ENCODE measurements at places on chromosomes 16 and 17.
A peak's percentile ranks its signal among the peaks of the same experiment; 100 is the strongest.

DNA sequence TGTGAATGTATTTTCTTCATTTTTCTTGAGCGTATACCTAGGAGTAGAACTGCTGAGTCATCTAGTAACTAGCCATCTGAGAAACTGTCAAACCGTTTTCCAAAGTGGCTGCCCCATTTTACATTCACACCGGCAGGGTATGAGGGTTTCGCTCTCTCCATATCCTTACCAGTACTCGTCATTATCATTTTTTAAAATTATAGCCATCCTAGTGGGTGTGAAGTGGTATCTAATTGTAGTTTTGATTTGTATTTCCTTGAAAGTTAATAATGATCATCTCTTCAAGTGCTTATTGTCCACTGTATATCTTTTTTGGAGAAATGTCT lies 6.0 kb downstream of the RNF157 start:
- no peak for DNase-seq

GRCh38 chr17:2151358-2152033 lies 96.6 kb downstream of the HIC1 start:
- no peak for DNase-seq

- no peak for DNase-seq
Measured at GRCh38 chr17:41211845-41212466, 14.5 kb upstream of the KRTAP9-2 start.

DNA sequence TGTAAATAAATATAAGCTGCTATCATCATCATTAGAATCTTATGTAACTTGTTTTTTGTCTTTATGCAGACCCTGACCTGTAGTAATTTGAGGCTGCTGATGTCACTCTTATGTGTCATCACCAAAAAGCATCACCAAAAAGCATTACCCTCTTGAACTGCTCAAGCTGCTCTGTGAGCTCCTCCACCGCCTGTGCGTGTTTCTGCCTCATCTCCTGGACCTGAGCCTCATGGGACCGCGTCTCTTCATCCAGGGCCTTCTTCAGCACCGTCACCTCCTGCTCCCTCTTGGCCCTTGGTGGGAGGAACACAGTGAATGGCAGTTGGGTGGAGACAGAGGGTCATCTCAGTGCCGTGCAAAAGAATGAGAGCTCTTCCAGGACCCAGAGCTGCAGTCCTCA lies 82.4 kb downstream of the NDE1 start:
- no peak for DNase-seq

DNA sequence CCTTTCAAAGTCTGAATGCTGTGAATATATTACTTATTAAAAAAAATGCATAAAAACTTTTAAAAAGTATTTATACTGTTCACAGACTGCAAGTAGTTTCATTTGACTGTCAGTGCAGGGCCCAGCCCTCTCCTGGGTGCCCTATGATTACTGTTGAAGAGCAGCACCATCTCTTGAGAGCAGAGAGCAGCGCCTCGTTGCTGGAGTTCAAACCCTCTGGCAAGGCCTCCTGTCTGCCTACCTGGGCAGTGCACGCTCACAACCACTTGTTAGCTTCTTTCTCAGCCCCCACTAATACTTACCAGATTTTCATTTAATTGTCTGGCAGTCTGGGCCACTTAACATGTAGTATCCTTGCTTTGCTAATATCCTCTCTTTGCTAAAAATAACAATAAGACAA lies 233.4 kb downstream of the PHKB start:
- DNase-seq = no peak

DNA sequence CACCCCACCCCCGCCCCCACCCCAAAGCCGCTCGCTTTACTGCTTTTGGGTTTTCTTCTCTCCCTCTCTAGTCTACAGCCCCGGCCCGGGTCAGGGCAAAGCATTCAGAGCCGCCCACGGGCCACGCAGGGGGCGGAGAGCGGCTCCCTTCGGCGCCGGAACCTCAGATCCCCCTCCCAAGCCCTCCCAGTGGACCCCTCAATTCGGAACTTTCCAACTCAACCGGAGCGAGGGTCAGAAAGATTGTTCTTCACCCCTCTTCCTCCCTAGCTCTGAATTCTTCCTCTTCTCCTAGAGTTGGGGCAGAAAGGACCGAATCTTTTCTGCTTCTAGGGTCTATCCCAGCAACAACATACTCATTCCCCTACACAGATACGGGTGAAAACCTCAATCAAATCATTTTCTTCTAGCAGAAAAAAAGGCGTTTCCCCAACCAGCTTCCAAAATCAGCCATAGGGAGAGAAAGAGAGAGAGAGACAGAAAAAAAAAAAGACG lies 1.0 kb downstream of the HOXB2 start:
- peak; percentile 49 for DNase-seq

DNA sequence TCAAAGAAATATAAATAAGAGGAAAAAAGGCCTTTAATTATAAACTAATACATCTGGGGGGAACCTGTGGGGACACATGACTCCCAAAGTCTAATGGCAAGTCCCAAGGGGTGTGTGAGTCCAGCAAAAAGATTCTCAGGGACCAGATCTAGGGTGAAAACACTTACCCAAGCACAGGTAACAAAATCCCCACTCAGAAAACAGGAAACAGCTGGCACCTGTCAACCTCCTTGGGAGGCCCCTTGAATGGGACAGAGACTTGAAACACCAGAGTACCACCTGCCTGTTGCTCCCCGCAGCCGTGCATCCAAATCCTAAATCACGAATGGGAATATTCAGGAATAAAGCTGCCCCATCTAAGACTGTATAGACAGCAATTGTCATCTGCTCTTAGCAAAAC lies 461.2 kb upstream of the CDH5 start:
- no peak for DNase-seq

GRCh38 chr16:7938175-7938574 lies 605.5 kb downstream of the RBFOX1 start:
- no peak for DNase-seq

GRCh38 chr17:44207743-44208142 lies 8.1 kb upstream of the ATXN7L3 start:
- DNase-seq = no peak

GRCh38 chr17:34252444-34253138 lies 2.5 kb upstream of the CCL2 start:
- DNase-seq = no peak

GRCh38 chr16:29849505-29849904 lies 13.5 kb downstream of the CDIPT start:
- DNase-seq = no peak

GRCh38 chr17:73132085-73132492 lies 32.7 kb upstream of the SSTR2 start:
- DNase-seq = no peak

DNA sequence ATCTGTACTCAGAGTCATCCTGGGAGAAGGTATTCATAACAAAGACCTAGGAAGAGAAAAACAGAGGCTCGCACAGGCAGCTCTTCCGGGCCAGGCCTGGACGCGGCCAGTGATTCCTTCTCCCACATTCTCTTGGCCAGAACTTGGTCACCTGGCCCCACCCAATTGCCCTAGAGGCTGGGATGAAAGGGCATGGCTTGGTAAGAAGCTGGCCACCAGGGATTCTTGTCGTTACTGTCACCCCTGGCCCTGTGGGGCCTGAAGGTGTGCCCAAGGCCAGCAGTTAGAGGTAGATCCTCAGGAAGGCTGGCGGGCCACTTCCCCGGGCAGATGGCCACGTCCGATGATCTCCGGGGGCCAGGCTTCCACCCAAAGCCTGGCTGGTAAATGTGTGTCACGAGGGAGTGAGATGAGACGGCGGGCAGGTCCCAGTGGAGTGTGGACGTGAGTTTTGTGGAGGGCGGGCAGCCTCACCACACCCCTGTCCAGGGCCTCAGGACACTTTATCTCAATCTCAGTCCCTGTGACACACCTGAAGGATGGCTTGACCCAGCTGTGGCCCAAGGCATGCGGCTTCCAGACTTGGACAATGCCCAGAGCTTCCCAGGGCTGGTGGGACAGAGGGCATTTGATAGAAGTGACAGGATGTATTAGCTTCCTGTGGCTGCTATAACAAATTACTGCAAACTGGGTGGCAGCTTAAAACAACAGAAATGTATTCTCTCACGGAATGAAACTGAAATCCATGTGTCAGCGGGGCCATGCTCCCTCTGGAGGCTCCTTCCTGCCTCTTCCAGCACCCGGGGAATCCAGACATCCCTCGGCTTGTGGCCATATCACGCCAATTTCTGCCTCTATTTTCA lies 66.3 kb upstream of the GSE1 start:
- no peak for DNase-seq

- no peak for DNase-seq
Measured at GRCh38 chr17:80443916-80444643, 29.1 kb downstream of the ENDOV start.

DNA sequence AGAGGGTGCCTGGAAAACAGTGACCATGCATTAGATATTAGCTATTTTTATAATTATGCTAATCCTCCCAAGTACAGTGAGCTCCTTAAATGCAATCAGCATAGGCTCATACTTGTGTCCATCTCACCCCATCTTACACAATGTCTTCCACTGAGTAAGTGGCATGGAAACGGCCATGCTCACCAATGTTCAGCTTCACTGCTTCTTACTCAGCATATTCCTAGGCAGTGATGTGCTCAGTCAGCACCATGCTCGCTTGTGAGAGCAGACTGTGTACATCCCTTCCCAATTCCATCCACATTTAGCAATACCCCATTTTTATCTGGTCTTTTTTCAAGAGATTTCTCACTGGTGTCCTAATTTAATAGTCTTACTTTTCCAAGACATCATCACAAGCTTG lies 454.8 kb upstream of the SOX9 start:
- DNase-seq = no peak

DNA sequence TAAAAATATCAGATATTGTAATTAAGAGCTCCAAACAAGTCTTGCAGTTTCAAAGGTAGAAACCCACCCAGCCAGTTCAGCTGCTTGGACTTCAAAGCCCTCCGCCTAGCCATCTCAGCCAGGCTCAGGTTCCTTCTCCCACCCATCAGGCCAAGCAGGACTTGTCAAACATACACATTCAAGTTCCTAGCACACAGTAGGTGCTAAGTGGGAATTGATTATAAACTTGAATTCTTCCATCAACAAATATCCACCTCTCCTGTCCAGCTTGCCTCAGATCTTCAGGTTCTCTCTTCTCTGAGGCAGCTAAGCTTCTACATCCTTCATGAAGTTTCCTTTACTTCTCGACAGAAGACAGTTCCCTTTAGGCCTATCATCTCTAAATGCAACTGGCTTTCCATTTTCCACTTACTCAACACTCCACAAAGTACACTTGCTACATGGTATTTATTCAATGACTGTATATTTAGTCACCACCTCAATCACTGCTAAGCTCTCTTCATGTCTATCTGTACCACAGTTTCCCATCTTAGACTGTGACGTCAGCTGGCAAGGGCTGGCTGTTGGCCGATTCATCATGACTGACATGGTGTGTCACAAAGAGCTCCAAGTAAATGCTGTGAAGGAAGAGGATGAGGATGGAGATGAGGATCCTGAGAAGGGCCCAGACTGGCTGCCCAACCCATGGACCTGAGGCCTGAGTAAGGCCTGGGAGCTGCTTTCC lies 13.3 kb upstream of the COG7 start:
- no peak for DNase-seq

DNA sequence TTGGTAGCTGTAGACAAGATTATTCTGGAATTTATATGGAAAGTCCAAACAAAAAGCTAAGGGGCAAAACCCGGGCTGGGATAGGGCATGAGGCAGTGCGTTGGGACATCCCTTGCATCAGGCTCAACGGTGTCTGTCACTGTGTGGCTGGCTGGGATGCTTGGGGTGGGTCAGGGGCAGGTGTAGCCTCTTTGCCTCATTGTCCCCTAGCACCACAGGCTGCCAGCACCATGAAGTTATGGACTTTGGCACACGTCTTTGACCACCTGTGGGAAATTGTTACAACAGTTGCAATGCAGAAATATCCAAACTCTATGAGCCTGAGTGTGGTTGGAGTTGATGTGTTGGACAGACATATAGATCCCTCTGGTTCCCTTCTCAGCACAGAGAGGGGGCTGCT lies 32.8 kb upstream of the MARCHF10 start:
- no peak for DNase-seq

- no peak for DNase-seq
Measured at GRCh38 chr17:59683283-59683682, 23.9 kb downstream of the PTRH2 start.

DNA sequence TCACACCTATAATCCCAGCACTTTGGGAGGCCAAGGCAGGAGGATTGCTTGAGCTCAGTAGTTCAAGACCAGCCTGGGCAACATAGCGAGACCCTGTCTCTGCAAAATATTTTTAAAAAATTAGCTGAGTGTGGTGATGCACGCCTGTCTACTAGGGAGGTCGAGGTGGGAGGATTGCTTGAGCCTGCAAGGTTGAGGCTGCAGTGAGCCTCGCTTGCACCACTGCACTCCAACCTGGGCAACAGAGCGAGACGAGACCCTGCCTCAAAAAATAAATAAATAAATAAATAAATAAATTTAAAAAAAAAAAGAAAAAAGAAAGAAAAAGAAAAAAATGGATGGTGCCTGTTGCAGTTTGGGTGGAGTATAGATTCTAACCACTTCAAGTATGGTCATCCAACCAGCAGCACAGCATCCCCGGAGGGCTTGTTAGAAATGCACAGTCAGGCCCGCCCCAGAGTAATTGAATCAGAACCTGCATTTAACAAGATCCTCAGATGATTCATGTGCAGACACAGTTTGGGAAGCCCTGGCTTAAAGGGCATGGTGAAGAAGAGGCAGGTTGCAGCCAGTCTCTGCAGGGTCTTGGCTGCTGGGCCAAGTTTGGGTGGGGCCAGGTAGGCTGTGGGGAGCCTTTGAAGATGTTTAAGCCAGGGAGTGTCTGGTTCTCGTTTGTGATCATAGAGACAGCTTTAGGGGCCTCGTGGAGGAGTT lies 40.8 kb downstream of the MRC2 start:
- DNase-seq = no peak

GRCh38 chr17:78708510-78708973 lies 73.5 kb downstream of the CYTH1 start:
- peak; percentile 65 for DNase-seq

DNA sequence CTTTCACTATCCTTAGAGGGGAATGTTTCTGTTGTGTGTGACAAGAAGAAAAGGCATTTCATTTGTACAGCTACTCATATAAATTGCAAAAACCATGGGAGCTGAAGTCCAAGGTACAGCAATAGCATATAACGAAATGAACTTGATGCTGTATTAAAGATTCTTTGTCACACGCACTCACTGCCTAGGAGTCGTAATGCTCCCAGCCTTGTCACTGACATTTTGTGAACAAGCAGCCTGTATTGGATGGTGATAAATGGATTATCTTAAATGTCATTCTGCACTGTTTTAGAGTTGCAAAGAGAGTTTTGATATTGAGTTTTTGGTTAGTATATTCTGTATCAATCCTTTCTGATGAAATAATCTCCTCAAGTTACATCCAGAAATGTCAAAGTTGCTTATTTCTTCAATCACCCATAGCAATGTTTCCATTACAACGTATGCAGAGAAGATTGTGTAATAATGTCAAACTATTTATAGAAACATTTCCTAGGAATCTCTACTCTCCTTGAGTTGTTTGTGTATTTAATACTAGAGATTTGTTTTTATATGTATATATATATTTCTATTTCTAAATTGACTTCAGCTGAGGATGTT lies 270.6 kb downstream of the FTO start:
- no peak for DNase-seq

Measured in 8988T (cell line).